Activated CD4-positive, alpha-beta T cell treated with anti-CD3 and anti-CD28 coated beads, Interleukin-2, amount 50 U/mL, for 4 hours (primary cell): ENCODE measurements at places on chromosomes 2 and 18.
A peak's percentile ranks its signal among the peaks of the same experiment; 100 is the strongest.

DNA sequence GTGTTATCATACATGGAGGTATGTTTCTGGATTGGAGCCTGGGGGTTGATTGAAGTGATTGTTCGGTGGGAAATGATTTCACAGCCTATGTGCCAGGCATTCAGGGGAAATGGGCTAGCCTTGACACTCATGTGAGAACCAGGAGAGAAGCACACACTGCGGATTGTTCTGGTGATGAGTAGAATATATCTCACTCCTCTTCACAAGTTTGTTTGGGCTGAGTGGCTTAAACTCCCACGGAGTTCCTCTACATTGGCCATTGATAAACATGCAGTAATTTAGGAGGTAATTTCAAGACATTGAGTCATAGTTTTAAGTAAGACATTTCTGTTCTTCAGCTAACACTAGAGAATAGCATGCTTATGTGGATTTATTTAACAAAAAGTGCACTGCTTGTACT, 498.9 kb upstream of the NETO1 start:
- DNase-seq: no peak

GRCh38 chr2:238302087-238302486, 13.7 kb upstream of the PER2 start:
- DNase-seq: no peak

GRCh38 chr2:234137400-234138014, 87.0 kb downstream of the SPP2 start:
- DNase-seq: no peak

- DNase-seq: no peak
These were observed 199.9 kb downstream of the TGIF1 start for GRCh38 chr18:3649633-3650426.

GRCh38 chr2:16890081-16890480, 224.4 kb upstream of the CYRIA start:
- DNase-seq: no peak

DNA sequence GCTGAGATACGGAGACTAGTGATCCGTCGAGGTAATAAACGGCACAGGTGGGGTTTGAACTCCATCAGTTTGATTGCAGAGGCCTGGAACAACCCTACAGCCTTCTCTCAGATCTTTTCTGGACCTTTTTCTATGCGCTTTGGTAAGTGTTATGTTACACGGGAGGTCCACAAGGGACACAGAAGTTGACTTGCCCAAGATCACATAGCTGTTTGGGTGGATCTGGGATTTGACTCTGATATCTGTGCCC, 1.1 kb upstream of the DNPEP start:
- DNase-seq: no peak

- no peak for DNase-seq
These were observed 158.6 kb downstream of the IRS1 start for GRCh38 chr2:226641008-226641407.

GRCh38 chr18:36717422-36718110, 111.2 kb downstream of the TPGS2 start:
- DNase-seq: no peak

DNA sequence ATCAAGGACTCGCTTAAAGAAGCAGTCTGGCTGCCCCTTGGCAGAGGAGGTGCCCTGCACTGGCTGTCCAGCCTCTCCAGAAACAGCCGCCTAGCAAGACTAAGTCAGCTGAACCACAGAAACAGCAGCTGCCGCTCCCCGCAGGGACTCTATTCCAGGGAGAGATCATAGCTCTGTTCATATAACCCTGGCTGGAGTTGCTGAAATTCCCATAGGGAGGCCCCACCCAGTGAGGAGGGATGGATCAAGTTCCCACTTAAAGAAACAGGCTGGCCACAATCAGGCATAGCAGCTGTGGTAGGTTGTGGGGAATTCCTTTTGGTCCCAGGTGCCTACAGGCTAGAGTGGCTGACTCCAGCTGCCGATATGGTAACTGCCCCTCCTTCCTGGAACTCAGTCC, 74.2 kb upstream of the MC4R start:
- no peak for DNase-seq

DNA sequence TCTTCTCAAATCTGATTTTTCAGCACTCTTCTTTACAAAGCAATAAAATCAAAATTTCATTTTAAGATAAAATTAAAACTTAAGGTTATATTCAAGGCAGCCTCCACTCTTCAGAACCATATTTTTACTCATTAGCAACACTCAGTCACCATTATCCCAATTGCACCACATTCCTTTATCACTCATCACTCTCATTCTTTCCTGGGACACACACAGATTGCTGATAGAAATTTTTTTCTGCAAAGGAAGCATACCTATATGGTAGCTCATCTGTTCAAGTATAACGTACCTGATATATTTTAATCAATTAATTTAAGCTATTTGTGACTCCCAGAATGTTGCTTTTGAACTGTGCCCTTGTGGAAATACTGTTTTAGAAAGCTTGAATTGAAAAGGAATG, 1559.3 kb upstream of the ZEB2 start:
- DNase-seq: no peak

DNA sequence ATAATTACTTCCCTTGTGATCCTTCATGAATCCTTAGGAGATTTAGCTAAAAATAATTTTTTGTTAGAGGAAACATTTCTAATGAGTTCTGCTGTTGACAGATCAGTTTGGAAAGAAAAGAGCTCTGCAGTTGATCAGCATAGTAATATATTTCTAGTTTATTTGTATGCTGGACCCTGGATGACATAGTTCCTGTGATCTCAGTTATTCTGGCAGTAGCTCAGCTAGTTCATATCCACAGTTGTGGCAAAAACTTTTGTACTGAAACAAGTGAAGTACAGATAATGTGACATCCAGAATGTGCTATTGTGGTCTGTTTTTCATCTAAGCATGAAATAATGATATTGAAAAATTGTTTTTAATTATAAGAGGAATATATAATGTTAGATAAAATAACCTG, 33.7 kb downstream of the ABI2 start:
- DNase-seq: no peak

DNA sequence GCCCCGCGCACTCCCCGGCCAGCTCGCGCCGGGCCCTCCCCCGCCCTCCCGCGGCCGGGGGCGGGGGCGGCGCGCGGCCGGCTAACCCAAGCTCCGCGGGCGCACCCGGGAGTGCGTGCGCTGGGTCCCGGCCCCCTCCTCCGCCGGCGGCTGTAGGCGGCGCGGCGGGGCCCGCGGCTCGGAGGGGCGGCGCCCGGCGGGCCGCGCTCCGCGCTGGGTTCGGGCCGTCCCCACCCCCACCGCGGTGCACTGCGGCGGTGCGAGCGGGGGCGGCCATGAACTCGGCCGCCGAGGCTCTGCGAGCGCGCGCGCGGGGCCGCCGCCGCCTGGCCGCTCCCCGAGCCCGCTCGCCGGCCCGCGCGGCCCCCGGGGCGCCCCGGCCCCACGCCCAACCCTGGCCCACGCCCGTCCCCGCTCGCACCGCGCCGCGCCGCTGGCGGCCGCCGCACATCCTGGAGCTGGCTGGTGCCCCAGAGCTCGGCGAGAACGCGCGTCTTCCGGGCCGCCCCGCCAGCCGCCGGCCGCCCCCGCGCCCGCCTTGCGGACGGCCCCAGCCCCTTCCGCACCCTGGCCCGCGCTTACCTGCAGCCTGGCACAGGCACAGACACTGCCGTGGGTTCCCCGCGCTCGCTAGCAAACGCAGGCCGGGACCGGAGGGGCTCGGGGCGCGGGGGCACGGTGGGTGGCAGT, at the start of gene ZBTB14:
Gene ZBTB14 (minus strand): TSS at position 496 of the 690 bp plus-strand sequence. CDS start 2,480 bp downstream, outside the sequence.
- DNase-seq: peak; percentile 52

- DNase-seq: no peak
These were observed 65.8 kb downstream of the KCTD1 start for GRCh38 chr18:26482569-26482968.

GRCh38 chr2:190664240-190664639, 15.4 kb downstream of the NAB1 start:
- DNase-seq: no peak

DNA sequence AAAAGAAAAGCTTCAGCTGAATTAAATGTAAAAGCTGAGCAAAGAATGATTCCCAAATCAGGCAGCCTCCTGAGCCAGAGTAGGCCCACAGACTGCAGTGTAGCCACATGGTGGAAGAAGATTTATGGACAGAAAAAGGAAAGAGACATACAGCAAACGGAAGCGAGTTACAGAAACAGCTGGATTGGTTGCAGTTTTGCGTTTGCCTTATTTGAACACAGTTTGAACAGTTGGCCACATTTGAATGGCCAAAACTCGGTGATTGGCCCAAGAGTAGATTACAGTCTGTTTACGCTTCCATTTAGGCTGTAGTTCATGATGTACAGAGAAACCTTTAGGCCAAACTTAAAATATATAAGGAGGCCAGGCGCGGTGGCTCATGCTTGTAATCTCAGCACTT, 35.1 kb downstream of the SH2D6 start:
- DNase-seq: no peak

DNA sequence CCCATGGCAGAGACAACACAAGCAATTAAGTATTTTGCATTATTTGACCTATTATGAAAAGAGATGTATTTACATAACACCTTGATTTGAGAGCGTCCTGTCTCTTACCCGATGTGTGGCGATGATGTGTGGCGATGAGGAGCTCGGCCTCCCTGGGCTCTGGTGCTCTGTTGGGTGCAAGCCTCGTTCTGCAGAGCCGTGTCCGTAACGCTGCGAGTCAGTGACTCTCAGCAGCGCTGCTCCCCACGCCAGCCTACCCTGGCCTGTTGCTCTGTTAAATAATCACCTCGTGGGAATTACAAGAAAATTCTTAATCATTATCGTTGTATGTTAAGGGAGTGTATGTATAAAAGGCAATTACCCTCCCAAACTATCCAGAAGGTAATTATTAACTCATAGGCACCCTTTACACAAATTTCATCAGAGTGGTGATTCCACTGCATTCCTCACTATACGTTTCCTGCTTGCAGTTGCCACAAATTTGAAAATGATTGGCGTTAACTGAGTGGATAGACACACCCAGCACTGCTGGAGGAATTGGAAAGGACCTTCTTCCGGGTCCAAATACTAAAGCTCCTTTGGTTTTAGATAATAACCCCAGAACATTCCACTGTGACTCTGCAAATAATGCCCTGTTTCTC, 52.0 kb upstream of the NFATC1 start:
- no peak for DNase-seq

GRCh38 chr2:182031956-182032355, 46.3 kb downstream of the PPP1R1C start:
- no peak for DNase-seq

DNA sequence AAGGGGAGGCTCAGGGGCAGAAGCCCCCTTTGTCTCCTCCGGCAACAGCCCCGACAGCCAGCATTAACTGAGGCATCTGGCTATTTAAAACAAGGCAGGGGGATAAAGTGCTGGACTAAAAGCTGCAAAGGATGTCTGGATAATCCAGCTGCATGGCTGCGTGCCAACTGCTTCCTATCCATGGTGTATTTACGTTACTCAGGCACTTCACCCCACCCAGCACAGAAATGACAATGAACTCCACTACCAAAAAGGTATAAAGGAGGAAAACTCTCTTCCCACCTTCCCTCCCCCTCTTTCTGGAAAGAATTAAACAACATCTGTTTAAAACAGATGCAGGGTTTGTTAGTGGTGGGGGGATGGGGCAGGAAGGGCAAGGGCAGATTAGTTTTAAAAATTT, 82.5 kb downstream of the SPRED2 start:
- no peak for DNase-seq

- no peak for DNase-seq
These were observed 3.4 kb upstream of the YIPF4 start for GRCh38 chr2:32274289-32274688.

GRCh38 chr2:6932828-6933227, 15.6 kb downstream of the RNF144A start:
- no peak for DNase-seq

DNA sequence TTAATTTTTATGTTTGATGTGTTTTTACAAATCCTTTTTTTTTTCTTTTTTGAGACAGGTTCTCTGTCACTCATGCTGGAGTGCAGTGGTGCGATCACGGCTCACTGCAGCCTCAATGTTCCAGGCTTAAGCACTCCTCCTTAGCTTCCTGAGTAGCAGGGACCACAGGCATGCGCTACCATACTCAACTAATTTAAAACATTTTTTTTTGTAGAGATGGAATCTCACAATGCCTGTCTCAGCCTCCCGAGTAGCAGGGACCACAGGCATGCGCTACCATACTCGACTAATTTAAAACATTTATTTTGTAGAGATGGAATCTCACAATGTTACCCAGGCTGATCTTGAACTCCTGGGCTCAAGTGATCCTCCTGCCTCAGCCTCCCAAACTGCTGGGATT, 3.2 kb downstream of the NOTO start:
- no peak for DNase-seq

GRCh38 chr2:69798290-69798908, 31.1 kb upstream of the GMCL1 start:
- DNase-seq: no peak

- no peak for DNase-seq
These were observed 1140.4 kb downstream of the LRP1B start for GRCh38 chr2:140990416-140990815.

DNA sequence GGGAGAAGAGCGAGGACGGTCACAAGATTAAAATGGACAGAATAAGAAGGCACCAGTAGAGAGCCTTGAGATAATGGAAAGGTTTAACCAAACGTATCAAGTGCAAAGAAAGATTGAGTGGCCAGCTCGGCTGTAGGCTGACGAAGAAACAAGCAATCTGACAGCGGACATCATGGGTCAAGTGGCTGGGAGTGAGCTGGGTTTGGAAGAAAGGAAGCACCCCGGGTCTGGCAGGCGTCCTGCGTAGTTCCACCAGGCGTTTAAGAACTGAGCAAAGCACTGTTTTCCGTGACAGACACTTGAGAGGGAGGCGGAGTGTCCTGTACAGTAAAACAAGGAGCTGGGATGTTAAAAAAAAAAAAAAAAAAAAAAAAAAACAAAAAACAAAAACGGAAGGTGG, 27.1 kb downstream of the DAPL1 start:
- no peak for DNase-seq

DNA sequence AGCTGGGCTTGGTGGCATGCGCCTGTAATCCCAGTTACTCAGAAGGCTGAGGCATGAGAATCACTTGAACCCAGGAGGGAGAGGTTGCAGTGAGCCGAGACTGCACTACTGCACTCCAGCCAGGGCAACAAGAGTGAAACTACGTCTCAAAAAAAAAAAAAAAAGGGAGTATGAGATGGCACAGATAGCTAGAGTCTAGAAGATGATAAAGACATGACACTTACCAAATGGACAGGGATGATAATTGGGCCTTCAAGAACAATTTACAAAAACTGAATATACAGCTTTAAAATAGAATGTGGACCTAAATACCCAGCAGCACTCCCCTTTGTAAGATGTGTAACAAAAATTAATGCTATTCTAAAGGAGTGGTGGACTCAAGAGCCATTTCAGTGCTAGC, 2.7 kb downstream of the METTL4 start:
- DNase-seq: no peak

GRCh38 chr2:69169655-69170389, 156.8 kb downstream of the ANTXR1 start:
- no peak for DNase-seq

- no peak for DNase-seq
These were observed 54.7 kb downstream of the MTA3 start for GRCh38 chr2:42622943-42623676.

- DNase-seq: no peak
These were observed 314.3 kb upstream of the POU3F3 start for GRCh38 chr2:104539649-104540048.

- no peak for DNase-seq
These were observed 18.7 kb upstream of the LYPD6B start for GRCh38 chr2:149019768-149020167.

- DNase-seq: no peak
These were observed 517.7 kb downstream of the METTL4 start for GRCh38 chr18:2053490-2054089.

- no peak for DNase-seq
These were observed 184.0 kb upstream of the PID1 start for GRCh38 chr2:229454934-229455631.

GRCh38 chr2:163670929-163671328, 64.9 kb downstream of the FIGN start:
- DNase-seq: no peak

GRCh38 chr18:61225336-61225735, 107.9 kb upstream of the CDH20 start:
- DNase-seq: no peak
